AG10803 (cell line): ENCODE measurements at places on chromosomes 13 and 19.

- no peak for DNase-seq
Observed at GRCh38 chr13:52112591-52112990, 16.3 kb downstream of the NEK5 start.

DNA sequence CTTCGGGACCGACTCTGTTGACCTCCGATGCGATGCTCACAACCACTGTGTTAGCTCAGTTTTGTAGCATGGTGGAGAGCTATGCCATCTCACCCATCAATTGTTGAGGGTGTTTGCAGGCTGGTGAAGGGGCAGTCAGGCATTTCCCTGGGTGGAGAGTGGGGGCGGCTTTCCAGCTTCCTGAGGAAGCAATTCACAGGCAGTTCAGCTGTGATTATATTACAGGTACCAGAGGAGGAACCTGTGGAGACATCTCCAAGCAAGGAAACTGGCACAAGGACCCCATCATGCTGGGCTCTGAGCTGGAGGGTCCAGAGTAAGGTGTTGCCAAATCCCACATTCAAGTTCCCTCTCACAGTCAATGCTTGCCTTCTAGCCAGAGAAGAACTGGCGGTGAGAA lies 166.0 kb upstream of the ZNF536 start:
- DNase-seq, result no peak

DNA sequence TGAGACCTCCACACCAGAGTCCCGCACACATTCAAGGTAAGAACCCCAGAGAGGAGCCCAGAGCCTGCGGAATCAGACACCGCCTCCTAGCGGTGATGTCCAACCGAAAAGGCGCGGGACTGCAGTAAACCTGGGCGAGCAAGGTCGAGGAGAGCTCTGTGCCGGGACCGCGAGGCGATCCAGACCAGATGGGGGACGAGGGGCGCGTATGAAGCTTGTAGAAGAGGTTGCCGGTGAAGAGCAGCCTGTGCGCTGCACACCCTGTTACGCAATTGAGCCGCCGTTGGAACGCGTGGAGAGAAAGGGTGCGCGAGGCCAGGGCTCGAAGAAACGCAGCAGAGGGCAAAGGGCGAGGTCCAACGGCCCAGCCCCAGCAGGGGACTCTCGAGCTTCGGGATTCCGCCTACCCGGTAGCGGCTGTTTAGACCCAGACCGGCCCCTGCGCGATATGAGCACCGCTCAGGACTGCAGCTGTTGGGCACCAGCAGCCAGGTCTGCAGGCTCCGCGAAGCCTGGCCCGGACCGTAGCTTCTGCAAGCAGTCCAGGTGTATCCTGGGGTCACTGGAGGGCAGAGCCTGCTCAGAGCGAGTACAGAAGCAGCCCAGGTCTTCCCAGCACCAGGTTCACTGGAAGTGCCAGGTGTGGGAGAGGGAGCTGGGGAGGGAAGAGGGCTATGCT lies 65.9 kb upstream of the ZNF599 start:
- DNase-seq, result peak; percentile 5

GRCh38 chr13:19663416-19663979 lies 30.0 kb downstream of the MPHOSPH8 start:
- DNase-seq, result no peak

GRCh38 chr13:50033725-50034124 lies 18.5 kb downstream of the KCNRG start:
- peak; percentile 81 for DNase-seq

DNA sequence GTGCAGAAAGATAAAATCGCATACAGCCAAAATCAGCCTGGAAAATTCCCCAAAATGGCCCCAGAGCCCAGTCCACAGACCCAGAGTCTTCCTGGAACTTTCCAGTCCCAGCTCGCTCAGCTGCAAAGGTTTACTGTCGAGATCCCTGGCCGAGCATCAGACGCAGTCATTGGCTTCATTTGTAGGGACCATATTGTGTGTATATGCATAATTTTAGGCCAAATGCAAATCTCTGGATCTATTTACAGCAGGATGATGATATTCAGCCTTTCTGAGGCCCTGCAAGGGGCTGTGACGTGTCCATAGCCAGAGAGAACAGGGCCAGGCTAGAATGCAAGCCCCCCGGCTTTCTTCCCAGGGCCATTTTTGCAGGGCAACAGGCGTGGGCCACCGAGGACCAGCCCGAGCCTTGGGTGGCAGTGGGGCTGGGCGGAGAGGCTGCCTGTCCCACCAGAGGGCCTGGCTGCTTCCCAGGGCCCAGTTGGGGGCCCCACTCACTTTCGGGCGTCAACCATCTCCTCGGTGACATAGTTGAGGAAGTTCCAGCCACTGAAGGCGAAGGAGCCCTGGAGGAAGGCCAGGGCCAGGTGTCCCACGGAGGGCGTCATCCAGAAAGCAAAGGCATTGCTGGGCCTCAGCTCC lies 13.7 kb downstream of the SLC7A10 start:
- no peak for DNase-seq

DNA sequence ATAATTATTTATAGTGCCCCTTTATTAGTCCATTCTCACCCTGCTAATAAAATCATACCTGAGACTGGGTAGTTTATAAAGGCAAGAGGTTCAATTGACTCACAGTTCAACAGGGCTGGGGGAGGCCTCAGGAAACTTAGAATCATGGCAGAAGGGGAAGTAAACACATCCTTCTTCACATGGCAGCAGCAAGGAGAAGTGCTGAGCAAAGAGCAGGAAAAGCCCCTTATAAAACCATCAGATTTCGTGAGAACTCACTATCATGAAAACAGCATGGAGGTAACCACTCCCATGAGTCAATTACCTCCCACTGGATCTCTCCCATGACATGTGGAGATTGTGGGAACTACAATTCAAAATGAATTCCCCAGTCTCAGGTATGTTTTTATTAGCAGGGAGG lies 89.9 kb upstream of the STARD13 start:
- DNase-seq, result no peak

GRCh38 chr13:80952158-80952557 lies 611.2 kb upstream of the SPRY2 start:
- no peak for DNase-seq

- DNase-seq, result no peak
Observed at GRCh38 chr13:59893266-59893665, 270.5 kb downstream of the DIAPH3 start.

GRCh38 chr19:43465468-43466120 lies at the start of gene LYPD3:
TSS of gene LYPD3 (minus strand) at chr19:43465608. CDS start at chr19:43465571, 37 bp downstream.
- peak; percentile 18 for DNase-seq

DNA sequence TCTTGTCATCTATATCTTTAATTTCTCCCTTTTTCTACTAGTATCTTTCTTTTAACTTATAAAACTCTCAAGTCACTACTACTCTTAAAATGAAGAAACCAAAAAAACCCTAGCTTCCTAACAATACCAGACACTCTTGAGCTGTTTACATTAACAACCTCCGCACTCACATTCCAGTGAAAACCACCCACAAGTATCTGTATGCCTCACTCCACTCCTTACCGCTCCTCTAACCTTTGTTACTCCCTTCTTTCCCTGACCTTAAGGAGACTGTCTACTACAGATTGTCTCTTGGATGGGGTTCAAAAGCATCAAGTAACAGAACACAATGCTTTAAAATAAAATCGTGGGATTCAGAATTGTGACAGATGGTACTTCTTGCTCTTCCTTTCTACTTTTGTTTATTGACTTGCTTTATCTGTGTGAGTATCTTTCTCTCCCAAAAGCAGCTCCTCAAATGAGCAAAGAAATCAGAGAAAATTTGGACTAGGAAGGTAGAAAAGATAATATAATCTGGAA lies 110.0 kb upstream of the FBXL3 start:
- DNase-seq, result peak; percentile 21

GRCh38 chr19:47464675-47465419 lies 6.8 kb downstream of the SLC8A2 start:
- no peak for DNase-seq

DNA sequence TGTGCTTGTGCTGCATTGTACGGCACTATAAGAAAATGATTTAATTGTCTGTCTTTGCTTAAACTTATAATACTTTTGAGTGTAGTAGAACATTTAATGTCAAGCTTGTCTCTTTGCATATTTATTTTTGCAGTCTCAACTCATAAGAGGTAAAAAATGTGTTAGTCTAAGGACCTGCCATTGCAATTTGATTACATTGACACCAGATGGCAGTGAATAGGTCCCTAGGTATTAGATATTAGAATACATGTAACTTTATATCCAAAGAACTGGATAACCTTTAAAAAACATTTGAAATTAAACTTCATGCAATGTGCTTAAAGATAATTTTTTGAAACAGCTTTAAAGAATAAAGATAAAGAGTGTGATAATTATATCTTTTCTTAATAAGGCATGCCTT lies 1421.3 kb downstream of the OLFM4 start:
- no peak for DNase-seq

GRCh38 chr19:56838024-56838908 lies 2.3 kb downstream of the PEG3 start:
- DNase-seq, result no peak

DNA sequence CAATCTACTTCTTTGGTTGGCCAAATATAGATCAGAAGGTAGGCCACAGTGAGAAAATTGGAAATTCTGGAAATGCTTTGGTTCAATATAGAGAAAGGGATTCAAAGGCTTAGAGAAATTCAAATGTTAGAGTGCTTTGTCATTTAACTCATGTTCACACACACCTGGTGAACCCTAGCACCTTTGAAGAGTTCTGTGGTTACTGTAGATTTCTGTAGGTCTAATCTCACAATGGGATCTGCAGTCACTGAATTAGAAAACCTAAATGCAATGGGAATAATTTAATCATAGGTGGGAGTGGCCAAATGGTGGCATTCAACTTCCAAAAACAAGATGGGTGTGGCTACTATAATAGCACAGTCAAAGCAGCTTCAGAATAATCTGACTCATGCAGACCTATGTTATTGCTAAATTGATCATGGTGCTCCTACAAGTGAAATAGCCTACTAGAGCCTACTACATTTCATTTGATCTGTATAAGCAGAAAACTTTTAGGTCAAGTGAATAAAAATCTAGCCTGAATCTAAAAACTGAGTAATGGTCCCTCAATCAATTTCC lies 1152.9 kb downstream of the PCDH9 start:
- DNase-seq, result no peak

DNA sequence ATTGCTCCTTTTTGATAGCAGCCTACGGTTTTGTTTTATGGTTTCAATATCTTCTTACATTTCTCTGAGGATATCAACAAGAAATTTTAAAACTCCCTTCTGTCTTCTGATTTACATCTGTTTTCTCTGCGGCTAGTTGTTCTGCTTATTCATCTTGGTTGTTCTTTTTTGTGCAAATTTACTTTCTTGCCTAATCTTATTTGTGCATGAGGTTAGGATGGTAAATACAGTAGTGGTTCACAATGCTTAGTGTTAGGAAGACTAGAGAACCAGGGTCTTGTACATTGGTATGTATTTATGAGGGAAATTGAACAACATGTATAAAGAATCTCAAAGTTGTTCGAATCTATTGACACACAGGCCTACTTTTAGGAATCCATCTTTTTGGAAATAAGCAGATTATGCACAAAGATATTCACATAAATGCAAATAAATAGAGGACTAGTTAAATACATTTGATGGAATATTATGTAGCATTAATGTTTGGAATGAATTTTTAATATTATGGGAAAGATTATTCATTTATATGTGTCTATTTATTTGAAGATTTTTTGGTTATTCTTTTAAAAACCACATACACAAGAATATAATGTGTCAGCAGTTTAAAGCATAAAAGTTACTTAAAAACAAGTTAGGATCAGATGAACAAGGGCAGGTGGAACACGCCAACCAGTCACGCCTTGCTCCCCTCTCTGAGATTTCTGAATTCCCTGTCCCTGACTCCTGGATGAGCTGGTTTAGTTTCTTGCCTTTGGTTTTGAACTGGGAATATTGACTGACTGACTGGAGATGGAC lies 51.4 kb upstream of the RFC3 start:
- no peak for DNase-seq

- no peak for DNase-seq
Observed at GRCh38 chr13:25775986-25776385, 275.8 kb downstream of the SHISA2 start.

GRCh38 chr13:101624210-101624922 lies 171.9 kb downstream of the ITGBL1 start:
- no peak for DNase-seq
